ENCODE measurements at places on chromosomes 2 and 18.

DNA sequence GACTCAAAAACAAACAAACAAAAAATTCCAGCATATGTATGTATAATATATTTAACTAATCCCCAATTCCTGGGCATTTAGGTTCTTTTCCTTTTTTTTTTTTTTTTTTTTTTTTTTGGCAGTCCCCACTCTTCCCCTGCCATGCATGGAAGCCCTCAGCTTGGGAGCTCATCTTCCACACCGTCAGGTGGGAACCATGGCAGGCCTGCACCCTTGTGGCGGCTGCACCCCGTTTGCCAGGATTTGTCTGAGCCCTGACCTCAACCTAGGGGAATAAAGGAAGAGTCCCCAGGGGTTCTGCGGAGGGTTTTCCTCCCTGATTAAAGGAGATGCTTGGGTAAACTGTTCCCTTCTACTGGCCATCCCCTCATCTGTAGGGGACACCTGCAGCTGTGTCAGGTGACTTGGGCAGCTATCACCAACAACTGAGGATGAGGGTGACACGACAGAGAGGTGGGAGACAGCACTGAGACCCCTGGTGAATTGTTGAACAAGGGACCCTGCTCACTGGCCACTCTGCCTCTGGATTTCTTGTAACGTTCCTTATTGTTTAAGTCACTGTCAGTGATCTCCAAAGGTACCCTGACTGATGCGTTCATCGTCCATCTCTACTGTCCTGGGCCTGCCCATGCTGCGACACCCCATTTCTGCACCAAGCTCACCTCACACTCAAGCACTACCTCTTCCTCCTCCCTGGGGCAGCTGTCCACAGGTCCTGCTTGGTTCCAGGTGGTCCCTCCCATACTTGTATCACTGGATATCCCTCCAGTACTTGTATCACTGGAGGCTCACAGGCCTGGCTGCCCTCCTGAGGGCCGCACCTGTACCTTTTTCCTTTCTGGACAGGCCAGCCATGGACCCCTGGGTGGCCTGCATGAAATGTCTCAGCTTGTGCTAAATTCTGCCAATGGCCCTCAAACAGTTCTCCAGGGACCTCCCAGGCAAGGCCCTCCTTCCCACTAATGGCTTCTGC, 14.5 kb downstream of the TMEM185B start:
- no peak for DNase-seq

GRCh38 chr2:46471-47345, at the start of gene FAM110C:
Gene FAM110C, minus strand, starts transcription at chr2:46505. Its CDS starts 120 bp downstream, at chr2:46385.
- DNase-seq = peak; percentile 87

GRCh38 chr2:28360718-28361293, 31.9 kb upstream of the FOSL2 start:
- peak; percentile 79 for DNase-seq

DNA sequence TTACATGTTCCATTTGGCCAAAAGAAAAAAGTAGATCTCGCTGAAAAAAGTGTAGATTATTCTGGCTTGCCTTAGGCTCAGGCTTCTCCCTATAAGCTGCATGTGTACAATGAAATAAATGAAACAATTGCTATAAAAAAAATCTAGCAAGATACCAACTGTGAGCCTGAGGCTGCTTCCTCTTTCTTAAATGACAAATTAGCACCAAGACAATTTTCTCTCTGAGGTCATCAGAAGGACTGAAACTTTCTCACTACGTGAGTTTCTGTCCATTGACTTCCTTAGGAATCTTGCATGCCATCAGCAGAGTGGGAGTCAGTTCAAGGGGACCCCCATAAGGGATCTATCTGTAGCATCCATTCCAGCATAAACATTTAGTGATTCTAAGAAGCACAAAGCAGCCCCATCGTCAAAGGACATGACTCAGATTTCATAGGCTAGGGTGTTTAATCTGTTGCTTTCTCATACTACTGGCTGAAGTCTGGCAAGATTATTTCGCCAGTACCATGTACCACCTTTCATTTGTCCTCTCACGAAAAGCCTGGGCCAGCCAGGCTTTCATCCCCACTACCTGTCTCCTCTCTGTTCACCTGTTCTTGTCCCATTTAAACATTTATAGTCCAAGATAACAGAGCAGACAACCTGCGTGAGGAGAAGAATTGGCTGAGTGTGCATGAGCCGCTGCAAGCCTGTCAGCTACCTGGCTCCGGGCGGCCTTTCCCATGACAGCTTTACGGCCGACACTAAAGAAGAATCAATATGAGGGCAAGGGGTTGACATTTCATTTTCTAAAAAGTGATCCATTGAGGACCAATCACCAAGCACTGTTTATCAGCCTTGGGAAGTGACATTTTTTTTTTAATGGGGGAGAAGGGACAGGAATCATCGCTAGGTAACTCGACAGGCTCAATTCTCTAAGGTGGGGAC, 120.0 kb downstream of the EPHA4 start:
- no peak for DNase-seq

GRCh38 chr2:214750529-214750928, 59.0 kb downstream of the BARD1 start:
- no peak for DNase-seq

GRCh38 chr2:505941-506340, 171.3 kb downstream of the TMEM18 start:
- DNase-seq = no peak

- DNase-seq = no peak
Observed at GRCh38 chr2:165843351-165843750, 49.3 kb upstream of the GALNT3 start.

- DNase-seq = no peak
Observed at GRCh38 chr18:47719096-47719780, 211.2 kb downstream of the SMAD2 start.

- no peak for DNase-seq
Observed at GRCh38 chr18:62060820-62061219, 126.0 kb downstream of the PIGN start.

Data from adrenal gland (tissue), 19 donors.